PC-3 (cell line): ENCODE measurements at places on chromosomes 5 and 9.

GRCh38 chr9:124342402-124342775, 72.9 kb downstream of the PSMB7 start:
- DNase-seq, result no peak

GRCh38 chr5:369151-369868, 47.8 kb downstream of the AHRR start:
- no peak for DNase-seq

DNA sequence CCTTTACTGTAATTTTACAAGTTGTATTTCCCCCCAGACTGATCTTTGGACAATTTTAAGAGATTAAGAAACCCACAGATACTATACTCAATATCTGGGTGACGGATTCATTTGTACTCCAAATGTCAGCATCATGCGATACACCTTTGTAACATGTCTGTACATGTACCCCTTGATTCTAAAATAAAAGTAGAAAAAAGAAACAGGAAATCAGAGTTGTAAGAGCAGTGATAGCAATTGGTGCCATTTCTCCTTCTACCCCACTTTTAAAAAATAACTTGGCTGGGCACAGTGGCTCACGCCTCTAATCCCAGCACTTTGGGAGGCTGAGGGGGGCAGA, 116.9 kb downstream of the FGF1 start:
- no peak for DNase-seq

DNA sequence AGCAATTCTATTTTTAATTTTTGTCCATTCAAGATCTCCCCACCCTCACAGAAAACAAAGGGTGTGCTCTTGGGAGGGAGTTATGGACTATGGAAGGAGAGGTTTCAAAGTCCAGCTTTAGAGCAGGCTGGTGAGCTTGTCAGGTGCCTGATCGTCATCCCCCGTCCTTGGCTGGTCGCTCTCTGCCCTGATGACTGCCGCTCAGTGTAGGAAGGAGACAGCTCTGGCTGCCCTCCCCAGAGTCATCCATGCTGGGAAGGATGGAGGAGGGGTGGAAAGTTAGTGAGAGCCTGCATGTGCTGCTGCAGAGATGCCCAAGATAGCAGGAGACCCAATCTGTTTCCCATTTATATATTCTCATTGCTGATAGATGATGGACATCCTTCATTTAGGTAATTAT, 96.6 kb downstream of the NLN start:
- no peak for DNase-seq

DNA sequence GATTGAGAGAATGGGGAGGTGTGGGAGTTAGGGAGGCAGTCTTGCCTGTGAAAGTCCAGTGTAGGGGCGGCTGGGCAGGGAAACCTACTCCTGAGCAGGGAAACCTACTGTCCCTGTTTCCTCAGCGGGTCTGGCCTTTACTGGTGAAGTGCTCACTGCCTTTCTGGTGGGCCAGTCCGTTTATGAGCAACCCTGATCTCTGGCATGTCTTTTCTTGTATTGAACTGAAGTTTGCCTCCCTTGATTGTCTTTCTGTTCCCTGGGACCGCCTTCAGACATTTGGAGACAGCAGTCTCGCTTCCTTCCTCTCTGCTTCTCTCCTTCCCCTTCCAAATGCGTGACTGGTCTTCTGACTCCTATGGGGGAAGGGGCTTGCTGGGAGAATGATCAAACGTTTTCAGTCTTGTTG, 2.9 kb downstream of the SNX18 start:
- peak; percentile 20 for DNase-seq

GRCh38 chr9:109767404-109767803, 12.6 kb upstream of the PALM2AKAP2 start:
- DNase-seq, result no peak

- no peak for DNase-seq
Measured at GRCh38 chr5:7755958-7756357, 95.0 kb downstream of the CFAP90 start.

DNA sequence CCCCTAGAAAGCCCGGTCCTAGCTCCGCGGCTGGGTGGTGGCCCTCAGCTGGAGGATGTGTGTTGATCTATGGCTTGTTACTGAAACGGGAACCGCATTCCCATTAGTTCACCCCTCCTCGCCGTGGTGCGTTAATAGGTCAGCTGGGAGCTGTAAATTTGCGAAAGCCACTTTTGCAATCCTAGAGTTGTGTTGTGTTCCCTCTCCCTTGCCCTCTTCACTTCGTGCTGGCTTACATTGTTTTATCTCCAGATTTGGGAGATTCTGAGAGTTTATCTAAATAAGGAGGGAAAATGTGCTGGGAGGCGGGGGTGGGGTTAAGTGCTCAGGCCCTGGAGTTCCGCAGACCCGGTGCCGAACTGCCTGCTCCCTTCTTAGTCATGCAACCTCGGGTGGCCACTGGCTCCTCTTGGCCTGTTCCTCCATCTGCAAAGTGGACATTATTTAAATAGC, 62.8 kb downstream of the HMCN2 start:
- DNase-seq, result no peak

DNA sequence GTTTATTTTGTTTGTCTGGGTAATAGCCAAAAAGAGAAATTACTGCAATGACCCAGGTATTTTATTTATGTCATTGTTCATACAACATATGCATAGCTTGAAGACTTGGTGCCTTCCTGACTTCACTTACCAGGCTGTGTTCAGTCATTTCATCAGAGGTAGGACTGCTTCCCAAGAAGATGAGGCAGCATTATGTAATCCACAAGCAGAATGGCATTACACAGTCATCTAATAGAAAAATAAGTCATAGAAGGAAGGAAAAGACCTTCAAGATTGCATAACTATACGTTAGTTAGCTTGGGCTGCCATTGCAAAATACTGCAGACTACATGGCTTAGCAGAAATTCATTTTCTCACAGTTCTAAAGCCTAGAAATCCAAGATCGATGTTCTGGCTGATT, 167.5 kb downstream of the NMUR2 start:
- DNase-seq, result no peak

GRCh38 chr9:92236465-92236864, 57.0 kb downstream of the IARS1 start:
- DNase-seq, result no peak

- no peak for DNase-seq
Measured at GRCh38 chr5:172644711-172645110, 3.6 kb downstream of the NEURL1B start.

GRCh38 chr5:91556-92263, at the start of gene PLEKHG4B:
PLEKHG4B (plus strand) TSS chr5:92168; CDS start chr5:92232, 64 bp downstream.
- DNase-seq, result no peak

GRCh38 chr5:54721951-54722654, 204.5 kb downstream of the SNX18 start:
- no peak for DNase-seq

DNA sequence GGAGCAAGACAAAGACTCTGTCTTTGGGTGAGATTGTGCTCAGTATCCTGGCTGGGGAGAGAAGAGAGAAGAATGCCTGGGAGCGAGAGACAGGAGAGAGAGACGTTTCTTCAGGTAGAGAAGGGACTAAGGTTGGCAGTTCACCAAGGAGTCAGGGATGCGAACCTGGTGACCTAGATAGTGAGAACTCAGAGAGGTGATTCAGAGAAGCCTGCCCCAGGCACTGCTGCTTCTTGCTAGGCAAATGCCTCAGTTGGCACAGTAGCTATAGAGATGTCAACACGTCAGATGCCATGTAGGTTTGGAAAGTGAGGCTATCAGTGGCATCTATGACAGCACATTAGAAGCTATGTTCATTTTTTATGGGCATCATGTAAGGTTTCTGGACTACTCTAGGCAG, 231.6 kb upstream of the VLDLR start:
- no peak for DNase-seq

DNA sequence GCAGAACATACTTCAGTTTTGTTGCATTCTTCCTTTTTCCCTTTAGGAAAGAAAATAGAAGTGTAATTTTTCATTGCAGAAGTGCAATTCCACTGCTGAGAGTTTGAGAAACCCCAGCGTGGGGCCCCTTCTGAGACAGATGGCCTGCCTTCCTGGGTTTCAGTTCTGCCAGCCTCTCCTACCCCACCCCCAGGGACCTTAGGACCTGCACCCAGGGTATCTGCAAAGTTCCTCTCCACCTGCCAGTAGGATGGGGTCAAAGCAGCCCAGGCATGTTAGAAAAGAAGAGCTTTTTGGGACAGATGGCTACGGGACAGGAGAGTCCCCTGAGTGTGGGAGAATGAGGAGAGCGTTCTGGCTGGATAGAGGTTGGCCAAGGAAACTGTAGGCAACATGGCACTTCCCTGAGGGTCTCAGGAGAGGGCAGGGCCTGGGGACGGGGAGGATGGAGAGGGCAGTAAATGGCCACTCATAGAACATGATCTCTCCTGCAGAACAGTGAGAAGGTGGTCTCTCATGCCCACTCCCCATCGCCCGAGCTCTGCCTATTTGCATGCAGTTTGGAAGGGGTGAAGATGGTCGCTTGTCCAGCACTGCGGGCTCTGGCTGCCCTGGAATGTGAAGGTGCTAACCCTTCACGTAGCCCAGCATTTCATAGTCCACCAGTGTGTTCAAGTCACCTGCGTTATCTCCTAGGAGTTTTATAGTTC, at the start of gene TIFAB:
TIFAB (minus strand) TSS at position 31 of the 710 bp plus-strand sequence. CDS start 2,412 bp downstream, outside the sequence.
- DNase-seq, result no peak

GRCh38 chr9:35905051-35905781, 786 bp upstream of the HRCT1 start:
- DNase-seq, result peak; percentile 71

DNA sequence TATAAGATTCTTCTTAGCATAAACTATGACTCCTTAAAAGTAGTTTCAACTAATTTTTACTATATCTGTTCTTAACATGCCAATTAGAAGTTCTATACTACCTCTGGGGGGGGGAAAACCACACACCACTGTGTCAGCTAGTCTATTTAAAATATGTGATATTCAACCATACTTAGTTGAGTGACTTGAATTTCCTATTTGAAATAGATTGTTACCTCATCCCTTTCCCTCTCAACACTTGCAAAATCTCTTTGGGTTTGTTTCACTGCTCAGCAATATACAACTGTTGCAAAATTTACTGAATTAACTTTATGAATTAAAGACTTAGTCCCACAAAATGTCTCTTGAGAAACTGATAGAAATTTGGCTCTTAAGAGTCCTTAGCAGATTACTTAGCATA, 151.1 kb upstream of the POU5F2 start:
- DNase-seq, result no peak

DNA sequence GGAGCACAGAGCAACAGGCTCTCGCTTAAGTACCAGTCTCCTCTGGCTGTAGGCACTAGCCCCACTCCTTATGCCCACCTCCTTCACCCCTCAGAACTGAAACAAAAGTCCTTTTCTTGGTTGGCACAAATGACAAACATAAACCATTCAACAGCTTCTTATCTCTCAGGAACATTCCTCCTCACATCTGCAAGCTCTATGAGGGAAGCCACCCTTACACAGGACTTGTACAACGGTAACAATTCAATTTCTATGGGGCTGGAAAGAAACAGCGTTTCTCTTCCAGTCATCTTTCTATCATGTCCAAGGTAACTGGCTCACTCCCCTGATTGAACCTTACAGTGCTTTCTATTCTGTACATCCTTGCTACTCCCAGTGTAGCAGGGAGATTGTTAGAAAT, 74.1 kb downstream of the CSF2 start:
- DNase-seq, result no peak

- no peak for DNase-seq
Measured at GRCh38 chr5:166957782-166958181, 1333.7 kb upstream of the WWC1 start.

DNA sequence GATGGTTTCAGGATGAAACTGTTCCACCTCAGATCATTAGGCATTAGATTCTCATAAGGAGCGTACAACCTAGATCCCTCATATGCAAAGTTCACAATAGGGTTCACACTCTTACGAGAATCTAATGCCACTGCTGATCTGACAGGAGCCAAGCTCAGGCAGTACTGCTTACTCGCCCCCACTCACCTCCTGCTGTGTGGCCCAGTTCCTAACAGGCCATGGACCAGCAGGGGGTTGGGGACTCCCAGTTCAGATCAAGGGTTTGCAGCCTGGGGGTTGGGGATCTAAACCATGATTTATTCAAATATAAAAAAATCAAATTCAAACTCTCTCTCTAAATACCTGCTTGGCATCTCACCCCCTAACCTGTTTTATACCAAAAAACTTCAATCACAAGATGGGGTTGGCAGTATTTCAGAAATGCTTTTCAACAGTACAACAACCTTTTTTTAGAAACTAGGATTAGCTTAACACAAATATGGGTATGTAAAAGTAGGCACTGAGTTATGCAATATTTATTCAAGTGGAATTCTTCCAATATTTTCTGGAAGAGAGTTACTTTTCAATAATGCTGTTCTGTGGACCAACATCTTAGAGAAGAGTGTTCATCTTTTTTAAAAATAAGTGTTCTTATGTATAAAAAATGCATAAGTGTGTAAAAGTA, 30.1 kb upstream of the SLC12A2 start:
- DNase-seq, result peak; percentile 51

GRCh38 chr5:27034565-27034964, 3.8 kb downstream of the CDH9 start:
- DNase-seq, result no peak

GRCh38 chr5:179217356-179217755, 127.9 kb downstream of the ADAMTS2 start:
- no peak for DNase-seq

GRCh38 chr9:38360839-38361472, 31.5 kb upstream of the ALDH1B1 start:
- no peak for DNase-seq

DNA sequence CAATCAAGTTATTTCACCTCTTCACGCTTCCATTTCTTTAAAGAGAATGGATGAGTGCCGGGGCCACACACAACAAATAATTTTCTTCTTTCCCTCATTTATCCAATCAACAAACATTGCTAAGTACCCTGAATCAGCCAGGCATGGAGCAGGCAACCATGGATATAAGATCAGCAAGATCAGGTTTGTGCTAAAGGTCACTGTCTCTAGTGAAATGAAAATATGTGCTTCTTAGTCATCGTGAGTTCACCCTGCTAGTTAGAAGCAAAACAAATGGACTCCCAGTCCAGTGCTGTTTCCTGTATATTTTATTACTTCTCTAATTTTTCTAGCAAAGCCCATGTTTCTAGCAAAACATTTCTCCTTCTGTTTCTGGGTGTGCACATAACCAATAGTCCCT, 629.2 kb downstream of the BNC2 start:
- DNase-seq, result peak; percentile 70

- DNase-seq, result no peak
Measured at GRCh38 chr5:2251298-2251697, 368.6 kb upstream of the IRX4 start.

- no peak for DNase-seq
Measured at GRCh38 chr5:97778451-97778850, 595.4 kb upstream of the RIOK2 start.

DNA sequence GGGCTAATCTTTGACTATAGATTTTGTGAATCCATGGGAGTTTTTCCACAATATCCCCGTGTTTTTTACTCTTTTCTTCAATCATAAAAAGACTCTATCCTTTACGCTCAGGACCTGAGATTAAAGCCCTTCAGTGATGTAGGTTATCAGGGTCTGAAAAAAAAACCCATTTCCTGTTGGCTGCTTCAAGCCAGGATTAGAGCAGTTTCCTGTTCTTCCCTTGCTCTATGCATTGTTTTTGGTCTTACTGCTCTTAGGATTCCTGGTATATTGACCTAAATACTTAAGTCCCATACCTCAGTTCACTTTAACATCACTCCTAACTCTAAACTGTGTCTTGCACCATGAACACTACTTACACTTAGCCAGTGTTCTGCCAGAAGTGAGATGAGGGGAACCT, 319.3 kb upstream of the CHD1 start:
- DNase-seq, result no peak

- peak; percentile 90 for DNase-seq
Measured at GRCh38 chr9:81410201-81410600, 279.1 kb downstream of the TLE1 start.
